ENCODE measurements at places on chromosomes 16 and 17.

- DNase-seq = no peak
Observed at GRCh38 chr17:9071016-9071415, 49.7 kb downstream of the NTN1 start.

DNA sequence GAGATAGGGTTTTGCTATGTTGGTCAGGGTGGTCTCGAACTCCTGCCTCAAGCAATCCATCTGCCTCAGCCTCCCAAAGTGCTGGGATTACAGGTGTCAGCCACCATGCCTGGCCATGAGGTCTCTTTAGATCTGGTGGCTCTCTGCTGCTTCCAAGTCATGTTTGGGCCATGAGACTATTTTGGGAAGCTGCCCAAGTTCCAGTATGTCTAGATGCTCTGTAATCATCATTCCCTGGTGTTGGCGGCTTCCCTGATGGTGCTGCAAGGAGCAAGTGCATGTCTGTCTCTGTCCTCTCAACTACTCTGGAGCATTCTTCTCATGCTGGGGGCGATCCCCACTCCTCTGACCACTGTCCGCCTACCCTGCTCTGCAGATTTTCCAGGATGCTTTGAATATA is 6.4 kb upstream of the ODF4 start:
- DNase-seq = no peak

DNA sequence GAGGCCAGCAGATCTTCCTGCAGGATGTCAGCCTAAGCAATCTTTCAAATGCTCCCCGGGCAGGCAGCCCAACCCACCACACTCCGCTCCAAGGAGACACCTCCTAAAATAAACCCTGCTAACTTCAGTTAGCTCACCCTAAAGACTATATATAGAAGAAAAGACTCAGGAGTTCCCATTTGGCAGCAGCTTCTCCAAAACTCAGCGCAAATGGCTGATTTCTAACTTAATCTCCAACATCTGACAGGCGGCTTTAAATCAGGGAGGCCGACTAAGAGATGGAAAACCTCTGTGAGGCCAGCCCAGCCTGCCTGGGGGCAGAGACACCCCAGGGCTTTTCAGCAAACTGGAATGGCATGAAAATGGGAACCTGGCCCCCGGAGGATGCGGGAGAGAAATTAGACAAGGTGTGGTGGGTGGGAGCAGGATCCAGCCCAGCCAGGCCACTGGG is 91.6 kb downstream of the XYLT1 start:
- DNase-seq = no peak

DNA sequence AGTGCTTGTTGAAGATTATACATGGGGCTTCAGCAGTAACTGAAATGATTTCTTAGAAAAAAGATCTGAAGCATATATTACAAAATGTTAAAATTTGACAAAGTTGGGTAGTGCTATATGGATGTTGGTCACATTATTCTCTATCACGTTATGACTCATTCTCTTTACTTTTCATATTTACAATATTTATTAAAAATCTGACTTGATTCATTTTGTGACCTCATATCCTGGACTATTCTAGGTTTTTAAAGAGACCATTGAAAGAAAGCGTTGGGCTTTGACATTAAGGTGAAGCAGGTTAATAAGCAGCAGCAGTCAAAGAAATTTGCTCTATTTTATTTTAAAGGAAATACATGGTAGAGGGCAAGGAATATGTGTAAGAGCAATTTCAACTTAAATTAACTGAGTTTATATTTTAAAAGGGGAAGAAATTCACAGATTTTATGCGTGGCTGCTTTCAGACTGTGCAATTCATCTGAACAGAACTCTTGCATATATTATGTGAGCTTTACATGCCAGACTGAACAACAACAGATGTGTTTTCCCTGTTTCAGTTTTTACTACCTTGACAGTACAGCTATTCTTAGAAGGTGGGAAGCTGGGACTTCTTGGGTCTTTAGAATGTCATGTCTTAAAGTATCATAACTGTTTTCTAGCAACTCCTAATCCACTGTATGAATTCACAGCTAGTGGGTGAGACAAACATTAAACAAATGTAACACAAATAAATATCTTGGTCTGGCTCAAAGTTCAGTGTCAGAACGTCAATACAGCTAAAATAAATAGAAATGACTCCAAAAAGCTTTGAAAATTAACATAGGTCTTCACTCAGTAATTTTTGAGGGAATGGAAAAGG is 10.4 kb upstream of the FAM20A start:
- no peak for DNase-seq

GRCh38 chr16:80323808-80324195 is 217.0 kb upstream of the DYNLRB2 start:
- DNase-seq = no peak

DNA sequence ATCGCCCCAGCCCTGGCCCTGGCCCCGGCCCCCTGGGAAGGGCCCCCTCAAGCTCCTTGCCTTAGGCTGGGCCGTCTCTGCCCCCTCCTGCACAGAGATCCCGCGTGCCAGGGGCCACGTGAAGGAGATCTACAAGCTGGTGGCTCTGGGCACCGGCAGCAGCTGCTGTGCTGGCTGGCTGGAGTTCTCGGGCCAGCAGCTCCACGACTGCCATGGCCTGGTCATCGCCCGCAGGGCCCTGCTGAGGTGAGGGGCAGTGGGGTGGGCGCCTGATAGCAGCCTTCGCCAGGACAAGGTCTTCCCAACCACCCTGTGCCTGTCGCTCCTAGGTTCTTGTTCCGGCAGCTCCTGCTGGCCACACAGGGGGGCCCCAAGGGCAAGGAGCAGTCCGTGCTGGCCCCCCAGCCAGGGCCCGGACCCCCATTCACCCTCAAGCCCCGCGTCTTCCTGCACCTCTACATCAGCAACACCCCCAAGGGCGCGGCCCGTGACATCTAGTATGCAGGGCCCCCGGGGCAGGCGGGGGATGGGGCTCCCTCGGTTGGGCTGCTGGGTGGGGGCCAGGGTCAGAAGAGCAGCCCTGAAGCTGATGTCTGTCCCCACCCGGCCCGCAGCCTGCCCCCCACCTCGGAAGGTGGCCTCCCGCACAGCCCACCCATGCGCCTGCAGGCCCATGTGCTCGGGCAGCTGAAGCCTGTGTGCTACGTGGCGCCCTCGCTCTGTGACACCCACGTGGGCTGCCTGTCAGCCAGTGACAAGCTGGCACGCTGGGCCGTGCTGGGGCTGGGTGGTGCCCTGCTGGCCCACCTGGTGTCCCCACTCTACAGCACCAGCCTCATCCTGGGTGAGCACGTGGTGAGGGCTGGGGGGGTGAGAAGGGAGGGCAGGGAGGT is 4.5 kb downstream of the ADAD2 start:
- DNase-seq = no peak

- no peak for DNase-seq
Observed at GRCh38 chr17:36923814-36924221, 13.5 kb upstream of the LHX1 start.

GRCh38 chr17:29617125-29617480 is 5.6 kb downstream of the CORO6 start:
- peak; percentile 92 for DNase-seq

- DNase-seq = no peak
Observed at GRCh38 chr17:78437508-78438169, 59.2 kb downstream of the PGS1 start.

DNA sequence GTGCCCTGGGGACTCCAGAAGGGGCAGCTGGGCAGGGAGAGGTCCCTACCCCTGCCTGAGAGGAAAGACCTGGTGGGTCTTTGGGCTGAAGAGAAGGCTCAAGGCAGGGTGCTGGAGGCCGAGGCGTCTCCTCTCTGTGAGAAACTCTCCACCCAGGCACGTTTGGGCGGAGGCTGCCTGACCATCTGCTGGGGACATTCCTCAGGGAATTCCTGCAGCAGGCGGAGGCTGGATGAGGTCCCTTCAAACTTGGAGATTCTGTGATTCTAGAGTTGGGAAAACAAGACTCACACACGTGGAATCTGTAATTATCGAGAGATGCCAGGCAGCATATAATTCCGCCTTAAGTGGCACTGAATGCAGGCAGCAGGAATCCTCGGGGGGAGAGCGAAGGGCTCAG is 21.1 kb upstream of the PHF12 start:
- DNase-seq = no peak

DNA sequence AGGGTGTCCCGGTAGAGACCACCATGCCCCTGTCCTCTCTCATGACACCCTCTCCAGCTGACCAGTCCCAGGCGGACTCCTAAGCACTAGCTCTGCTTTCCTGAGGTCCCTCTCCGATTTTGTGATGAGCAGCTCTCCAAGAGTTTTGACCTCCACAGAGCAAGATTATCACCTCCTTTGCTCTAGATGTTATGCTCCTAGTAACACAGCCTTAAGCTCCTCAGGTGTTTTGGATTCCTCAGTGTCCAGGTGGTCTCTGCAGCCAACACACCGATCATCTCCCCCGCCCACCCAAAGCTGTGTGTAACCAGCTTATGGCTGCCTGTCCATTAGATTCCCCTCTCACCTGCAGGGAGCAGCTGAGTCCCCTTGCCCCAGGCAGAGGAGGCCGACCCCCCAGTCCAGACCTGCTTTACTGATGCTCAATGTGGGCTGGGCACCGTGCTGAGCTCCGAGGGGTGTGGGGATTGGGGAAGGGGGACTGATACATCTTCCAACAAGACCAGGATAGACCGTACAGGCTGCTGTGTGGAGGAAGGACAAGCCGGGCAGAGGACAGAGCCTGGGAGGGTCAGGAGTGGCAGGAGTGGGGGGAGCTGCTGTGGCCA is 2.3 kb downstream of the TRPV3 start:
- no peak for DNase-seq

- no peak for DNase-seq
Observed at GRCh38 chr17:9336817-9337216, 238.8 kb downstream of the STX8 start.

DNA sequence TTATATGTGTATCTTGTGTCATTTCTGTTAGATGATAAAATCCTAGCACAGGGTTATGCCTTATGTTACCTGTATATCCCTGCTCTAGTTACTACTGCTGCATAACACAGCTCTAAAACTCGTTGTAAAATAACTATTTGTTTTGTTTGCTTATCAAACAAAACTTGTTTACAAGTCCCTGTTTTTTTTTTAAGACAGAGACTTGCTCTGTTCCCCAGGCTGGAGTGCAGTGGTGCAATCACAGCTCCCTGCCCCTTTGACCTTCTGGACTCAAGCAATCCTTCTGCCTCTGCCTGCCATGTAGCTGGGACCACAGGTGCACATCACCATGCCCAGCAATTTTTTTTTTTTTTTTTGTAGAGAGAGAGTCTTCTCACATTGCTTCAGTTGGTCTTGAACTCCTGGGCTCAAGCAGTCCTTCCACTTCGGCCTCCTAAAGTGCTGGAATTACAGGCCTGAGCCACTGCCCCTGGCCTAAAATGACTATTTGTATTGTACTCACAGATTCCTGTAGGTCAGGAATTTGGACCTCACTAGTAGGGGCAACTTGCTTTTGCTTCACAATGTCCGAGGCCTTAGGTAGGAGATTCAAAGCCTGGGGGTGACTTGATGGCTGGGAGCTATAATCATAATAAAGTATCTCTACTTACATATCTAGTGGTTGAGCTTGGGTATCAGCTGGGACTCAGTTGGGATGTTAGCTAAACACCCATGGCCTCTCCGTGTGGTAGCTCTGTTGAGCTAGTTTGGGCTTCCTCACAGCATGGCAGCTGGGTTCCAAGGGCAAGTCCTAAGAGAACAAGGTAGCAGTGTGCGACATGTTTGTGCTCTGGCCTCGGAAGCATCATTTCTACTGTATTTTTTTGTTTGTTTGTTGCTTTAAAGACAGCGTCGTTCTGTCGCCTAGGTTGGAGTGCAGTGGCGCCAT is 12.6 kb downstream of the DUSP14 start:
- no peak for DNase-seq

DNA sequence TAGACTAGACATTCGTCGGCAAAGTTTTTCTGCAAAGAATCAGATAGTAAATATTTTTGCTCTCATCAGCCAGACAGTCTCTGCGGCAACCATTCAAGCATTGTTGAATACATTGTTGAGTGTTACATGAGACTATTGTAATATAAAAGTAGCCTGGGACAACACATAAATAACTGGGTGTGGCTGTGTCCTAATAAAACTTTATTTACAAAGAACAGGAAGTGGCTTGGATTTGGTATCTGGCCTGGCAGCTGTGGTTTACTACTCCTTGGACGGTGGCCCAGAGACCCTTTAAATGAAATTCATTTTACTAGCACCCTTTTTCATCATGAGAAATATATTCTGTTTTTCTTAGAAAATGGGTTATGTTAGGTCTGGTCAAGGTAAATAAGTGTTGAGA is 297.2 kb downstream of the WWOX start:
- no peak for DNase-seq

- DNase-seq = no peak
Observed at GRCh38 chr17:47714773-47715396, 18.2 kb upstream of the TBX21 start.

DNA sequence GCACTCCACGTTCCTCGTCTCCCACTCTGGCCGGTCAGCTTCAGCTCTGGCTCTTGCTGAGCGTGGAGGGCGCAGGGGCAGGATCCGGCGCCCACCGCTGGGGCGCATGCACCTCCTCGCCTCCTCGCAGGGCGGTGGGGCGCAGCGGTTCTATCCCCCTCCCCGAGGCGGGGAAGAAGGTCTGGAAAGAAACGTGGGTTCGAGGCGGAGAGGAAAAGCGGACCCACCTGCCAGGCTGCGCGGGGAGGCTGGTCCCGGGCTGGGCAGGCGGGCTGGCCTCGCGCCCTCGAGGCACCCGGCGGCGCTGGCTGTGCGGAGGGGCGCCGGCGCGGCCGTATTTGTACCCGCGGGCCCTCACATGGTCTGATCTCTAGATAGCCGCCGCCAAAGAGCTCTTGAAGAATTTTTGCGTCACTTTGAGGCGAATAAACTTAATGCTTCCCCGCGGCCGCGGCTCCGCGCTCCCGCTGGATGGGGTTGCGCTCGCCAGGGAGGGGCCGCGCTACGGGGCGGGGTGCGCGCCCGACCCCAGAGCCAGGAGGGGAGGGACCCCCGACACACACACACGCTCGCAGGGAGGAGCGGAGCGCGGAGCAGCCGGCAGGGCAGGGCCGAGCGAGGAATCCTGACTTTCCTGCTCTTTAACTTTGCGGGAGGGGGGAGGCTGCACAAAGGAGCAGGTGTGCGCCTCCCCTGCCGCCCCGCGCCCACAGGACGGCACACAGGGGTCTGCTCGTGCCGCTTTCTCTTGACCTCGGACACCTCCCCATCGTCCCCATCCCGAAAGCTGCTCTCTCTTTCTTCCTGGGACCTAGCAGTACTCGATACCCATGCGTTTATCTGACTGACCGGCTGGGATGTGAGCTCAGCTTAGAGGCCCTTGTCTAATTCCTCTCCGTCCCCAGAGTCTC is at the start of gene SLC6A4:
SLC6A4 (minus strand) TSS at position 312 of the 911 bp plus-strand sequence. CDS start 13,739 bp downstream, outside the sequence.
- no peak for DNase-seq

- DNase-seq = no peak
Observed at GRCh38 chr17:73652886-73653480, 8.7 kb upstream of the SDK2 start.

- DNase-seq = no peak
Observed at GRCh38 chr16:7545251-7545650, 212.6 kb downstream of the RBFOX1 start.

GRCh38 chr16:67458121-67458641 is 22.8 kb downstream of the ATP6V0D1 start:
- peak; percentile 19 for DNase-seq

- no peak for DNase-seq
Observed at GRCh38 chr16:65524231-65524630, 402.4 kb upstream of the CDH11 start.

- no peak for DNase-seq
Observed at GRCh38 chr16:325375-326145, 27.0 kb downstream of the AXIN1 start.

- no peak for DNase-seq
Observed at GRCh38 chr17:56778898-56779297, 54.8 kb downstream of the C17orf67 start.
